ENCODE measurements at places on chromosomes 11 and 22. TPM values are rescaled to one million over a fixed set of nuclear protein-coding genes. Genes with fewer than 3 reads are reported as not detected.

Gene SOX6
- 0.14 TPM for total RNA-seq

Gene CD3E
- not detected for total RNA-seq

Gene SESN3
- 6.9 TPM for total RNA-seq

Gene MRGPRF
- total RNA-seq: not detected

Gene ST14
- total RNA-seq: not detected

Gene TRIM22
- 73.4 TPM for total RNA-seq

Gene HMOX1
- total RNA-seq: 29.2 TPM

Gene OR4A16
- not detected for total RNA-seq

Gene NUP98
- 80.8 TPM for total RNA-seq

Gene RBFOX2
- total RNA-seq: 129 TPM

Gene MS4A15
- total RNA-seq: not detected

Gene OR56A4
- total RNA-seq: not detected
